ENCODE measurements at places on chromosomes 1 and 21.
A peak's percentile ranks its signal among the peaks of the same experiment; 100 is the strongest.

GRCh38 chr1:200328379-200328778, 81.5 kb downstream of the ZNF281 start:
- DNase-seq, result no peak

DNA sequence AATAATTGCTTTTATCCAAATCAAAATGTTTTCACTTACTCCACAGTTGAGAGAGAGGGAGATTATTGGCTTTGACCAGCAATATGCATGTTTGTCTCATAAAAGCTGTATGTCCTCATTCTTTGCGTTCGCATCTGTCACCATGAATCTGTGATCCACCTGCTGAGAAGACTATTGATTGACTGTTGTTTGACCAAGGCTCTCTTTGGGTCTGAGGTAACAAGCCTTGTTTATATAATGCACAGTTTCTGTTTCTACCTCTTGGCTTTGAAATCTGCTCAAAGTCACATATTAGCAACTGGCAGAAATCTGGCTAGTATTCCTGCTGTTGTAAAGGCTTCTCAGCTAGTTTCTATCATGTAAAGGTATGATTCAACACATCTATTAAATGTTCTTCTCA, 157.0 kb downstream of the LYPLAL1 start:
- DNase-seq, result no peak

GRCh38 chr1:102562380-102562779, 545.9 kb downstream of the COL11A1 start:
- no peak for DNase-seq

GRCh38 chr1:209367061-209367772, 216.3 kb upstream of the CAMK1G start:
- DNase-seq, result no peak

DNA sequence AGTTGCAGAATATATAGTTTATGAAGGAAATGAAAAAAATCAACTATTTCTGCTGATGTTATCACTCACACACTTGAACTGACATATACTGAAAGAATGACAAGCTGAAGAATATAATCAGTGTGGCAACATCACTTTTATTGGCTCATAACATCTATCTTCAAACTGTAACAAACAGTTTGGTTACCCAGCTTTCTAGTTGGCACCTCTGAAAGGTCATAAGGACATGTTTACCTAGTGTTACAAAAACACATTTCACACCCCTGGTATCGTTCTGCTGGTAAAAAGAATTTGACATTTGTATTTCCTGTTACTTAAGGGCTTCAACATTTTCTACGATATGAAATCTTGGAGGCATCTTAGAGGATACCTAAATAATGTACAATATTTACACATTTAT, 1267.0 kb upstream of the NCAM2 start:
- no peak for DNase-seq

- DNase-seq, result no peak
These were observed at the start of gene CASP9 for GRCh38 chr1:15524021-15524282. Gene CASP9 (minus strand): TSS chr1:15524215. CDS start chr1:15524200, 15 bp downstream.

DNA sequence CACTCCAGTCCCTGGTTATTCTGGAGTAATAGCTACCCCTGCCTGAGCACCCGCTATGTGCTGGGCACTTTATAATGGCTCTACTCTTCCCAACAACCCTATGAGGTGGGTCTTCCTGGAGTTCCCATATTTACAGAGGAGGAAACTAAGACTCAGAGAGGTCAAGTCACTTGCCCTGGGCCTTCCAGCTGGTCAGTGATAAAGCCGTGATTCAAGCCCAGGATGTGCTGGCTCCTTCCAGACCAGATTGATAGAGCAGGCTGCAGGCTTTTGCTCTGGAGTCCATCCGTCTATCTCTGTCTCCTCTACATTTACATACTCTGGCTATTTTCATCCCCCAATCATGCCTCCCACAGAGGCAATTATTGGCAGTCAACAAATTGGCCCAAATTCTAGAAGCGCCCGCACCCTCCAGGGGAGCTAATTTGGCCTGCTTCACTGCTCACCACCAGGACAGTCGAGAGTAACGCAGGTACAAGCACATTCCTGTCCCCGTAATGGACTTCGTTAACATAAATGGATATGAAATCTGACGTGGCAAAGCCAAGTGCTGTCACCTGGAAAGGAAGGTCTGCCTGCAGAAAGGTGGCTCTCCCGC, 39.8 kb upstream of the SELENON start:
- DNase-seq, result no peak

DNA sequence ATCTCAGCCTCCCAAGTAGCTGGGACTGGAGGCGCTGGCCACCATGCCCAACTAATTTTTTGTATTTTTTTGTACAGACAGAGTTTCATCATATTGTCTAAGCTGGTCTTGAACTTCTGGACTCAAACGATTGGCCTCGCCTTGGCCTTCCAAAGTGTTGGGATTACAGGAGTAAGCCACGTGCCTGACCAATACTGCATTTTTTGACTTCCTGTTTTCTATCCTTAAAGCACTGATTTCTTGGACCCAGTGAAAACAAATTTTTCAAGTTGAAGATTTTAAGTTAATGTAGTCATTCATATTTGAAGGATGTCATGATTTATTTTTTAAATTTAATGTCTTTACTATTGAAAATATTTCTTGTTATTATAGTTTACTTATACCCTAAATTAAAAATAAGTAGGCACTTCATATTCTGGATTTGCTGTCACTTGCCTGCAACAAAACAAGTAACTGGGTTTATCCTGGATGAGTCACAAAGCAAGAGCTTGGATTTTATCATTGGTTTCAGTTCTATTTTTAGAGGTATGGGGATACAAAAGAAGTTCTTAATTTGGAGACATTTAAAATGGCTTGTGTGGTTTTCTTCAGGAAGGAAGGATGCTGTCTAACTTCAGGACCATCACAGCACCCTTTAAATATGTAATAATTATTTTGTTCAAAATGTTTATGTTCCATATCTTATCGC, 2.2 kb upstream of the VPS45 start:
- no peak for DNase-seq

DNA sequence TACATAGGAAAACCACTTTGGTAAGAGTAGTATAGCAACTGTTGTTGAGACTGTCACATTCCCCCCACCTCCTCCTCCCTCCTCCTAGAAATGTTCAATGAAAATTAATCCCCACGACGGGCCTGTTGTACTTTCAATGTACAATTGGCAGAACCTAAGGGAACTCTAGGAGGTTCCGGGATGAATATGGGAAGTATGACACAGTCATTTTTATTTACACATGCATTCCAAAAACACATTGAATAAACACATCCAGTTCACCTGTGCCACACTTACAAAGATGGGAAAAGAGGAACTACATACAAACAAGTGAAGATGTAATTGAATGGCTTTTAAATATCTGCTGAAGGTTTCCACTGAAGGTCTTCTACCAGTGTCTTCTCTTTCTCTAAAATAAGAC, 144.4 kb upstream of the NBPF11 start:
- DNase-seq, result no peak

- DNase-seq, result no peak
These were observed 11.4 kb downstream of the DMRTB1 start for GRCh38 chr1:53470584-53470983.

- DNase-seq, result no peak
These were observed 83.3 kb upstream of the TNR start for GRCh38 chr1:175826705-175827104.

DNA sequence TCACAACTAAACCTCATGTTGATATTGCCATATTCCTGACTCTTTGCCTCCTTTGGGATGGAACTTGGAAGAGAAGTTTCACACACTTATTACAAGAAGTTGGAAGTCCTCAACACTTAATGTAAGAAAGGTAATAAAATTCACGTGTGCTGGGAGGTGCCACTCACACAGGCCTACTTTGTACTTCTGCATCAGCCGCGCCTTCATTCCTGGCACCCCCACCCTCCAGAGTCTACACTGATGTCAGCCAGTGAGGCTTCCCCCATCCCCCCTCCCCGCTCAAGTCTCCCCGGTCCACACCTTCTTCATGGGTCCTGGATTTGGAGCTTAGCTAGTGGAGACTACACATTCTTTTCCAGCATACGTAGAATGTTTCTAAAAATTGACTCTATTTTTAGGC, 24.8 kb upstream of the SLC45A1 start:
- no peak for DNase-seq

DNA sequence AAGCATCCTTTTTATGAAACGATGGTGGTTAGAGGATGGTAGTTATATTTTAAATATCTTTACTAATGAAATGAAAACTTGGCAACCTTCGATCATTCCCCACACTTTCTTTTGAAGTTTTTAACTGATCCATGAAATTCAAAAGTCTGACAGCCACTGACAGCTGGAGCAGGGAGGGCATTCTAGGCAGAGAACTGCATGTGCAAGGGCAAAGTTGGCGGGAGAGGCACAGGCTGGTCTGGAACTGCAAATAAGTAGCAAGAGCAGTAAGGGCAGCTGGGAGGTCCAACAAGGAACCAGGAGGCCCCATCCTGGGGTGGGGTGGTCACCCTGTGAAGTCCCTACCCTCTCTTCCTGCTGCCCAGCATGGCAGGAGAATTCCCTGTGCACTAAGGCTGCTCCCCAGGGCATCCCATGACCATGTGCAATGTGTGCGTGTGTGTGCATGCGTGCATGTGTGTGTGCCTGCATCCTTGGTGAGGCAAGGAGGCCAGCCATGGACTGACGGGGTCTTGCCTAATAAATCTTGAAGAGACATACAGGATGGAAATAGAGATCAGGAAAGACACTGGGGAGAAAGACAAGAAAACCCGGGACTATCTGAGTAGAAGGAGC, 33.1 kb upstream of the FOXO6 start:
- no peak for DNase-seq

GRCh38 chr1:217948741-217949140, 317.6 kb downstream of the SPATA17 start:
- DNase-seq, result no peak

DNA sequence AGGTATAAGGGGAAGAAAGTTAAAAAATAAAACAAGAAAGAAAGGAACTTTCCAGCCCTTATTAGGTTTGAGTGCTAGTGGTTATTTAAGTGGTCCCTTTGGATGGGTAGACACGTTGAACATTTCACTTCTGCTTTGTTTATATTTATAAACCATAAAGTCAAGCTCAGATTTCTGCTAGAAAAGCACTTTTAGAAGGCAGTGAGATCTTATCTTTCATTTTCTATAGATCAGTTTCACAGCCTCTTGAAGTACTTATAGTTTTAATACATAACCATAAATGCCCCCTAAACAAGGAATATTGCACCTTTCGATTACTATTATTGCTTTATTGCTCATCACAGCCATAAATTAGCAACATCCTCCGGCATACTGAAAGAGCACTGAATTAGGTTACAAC, 446.8 kb upstream of the PLXNA2 start:
- no peak for DNase-seq

DNA sequence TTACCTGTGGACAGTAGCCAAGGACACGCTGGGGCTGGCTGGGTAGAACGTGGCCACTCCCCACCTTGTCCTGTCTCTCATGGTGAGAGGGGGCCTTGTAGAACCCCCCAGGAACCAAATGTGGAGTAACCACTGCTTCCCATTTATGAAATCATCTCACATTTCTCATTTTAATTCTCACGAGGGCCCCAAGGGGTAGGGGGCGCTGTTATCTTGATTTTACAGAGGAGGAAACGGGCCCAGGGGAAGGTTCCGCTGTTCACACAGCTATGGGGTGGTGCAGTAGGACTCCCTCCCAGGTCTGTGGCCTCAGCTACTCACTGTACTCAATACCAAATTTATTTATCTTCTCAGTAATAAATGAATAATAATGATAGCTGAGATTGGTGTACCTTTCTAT, 5.5 kb downstream of the SMPDL3B start:
- peak; percentile 50 for DNase-seq

DNA sequence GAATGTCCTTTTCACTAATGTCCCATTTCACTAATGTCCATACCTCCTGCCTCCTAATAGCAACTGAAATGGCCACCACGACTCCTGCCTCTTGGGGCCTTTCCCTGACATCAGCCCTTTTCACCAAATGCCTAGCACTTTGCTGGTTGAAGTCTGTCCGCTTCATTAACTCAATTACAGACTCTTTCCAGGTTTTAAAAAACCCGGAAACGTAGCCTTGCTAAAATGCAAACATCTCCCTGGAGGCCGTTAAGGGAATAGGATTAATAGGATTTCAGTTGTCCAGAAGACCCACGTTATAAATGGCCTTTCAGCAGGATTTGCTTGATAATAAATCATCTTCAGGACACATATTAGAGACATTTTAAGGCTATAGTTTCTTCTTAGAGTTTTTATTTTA, 25.7 kb upstream of the ERO1B start:
- no peak for DNase-seq

GRCh38 chr1:45400049-45400448, 59.8 kb upstream of the MUTYH start:
- no peak for DNase-seq

DNA sequence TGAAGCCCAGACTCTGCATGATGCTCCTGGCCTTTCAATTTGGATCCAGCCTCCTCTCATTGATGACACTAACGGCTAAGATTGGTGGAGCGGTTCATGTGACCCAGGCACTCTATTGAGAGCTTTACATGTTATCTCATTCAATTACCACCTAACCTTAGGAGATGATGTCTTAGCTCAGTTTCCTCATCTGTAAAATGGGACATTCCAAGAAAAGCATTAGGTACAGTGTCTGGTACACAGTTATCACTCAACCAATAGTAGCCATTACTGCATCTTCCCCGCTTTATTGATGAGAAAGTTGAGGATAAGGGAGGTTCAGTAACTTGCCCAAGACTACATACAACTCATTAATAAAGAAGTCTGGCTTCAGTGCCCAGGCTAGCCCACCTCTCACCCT, 17.0 kb downstream of the HEYL start:
- no peak for DNase-seq

GRCh38 chr1:108007531-108007930, 42.6 kb upstream of the VAV3 start:
- DNase-seq, result no peak

GRCh38 chr1:89761338-89761737, 59.5 kb upstream of the LRRC8D start:
- no peak for DNase-seq

DNA sequence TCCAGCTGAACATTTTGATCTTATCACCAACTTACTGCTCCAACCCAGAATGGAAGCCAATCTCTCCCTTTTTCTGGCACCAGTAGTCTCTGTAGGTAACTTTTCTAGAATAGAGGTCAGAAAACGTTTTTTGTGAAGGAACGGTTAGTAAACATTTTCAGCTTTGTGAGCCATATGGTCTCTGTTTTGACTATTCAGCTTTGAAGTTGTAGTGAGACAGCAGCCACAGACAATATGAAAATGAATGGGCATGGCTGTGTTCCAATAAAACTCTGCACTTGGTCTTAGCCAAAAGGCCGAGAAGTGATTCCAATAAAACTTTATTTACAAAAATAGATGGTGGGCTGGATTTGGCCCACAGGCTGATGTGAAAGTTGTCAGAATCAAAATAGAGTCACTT, 28.9 kb downstream of the MAP10 start:
- no peak for DNase-seq

- DNase-seq, result no peak
These were observed 20.4 kb downstream of the TOMM20 start for GRCh38 chr1:235108185-235108593.

GRCh38 chr21:45151445-45152160, 77.2 kb downstream of the ADARB1 start:
- no peak for DNase-seq

GRCh38 chr1:63522891-63523728, at the start of the genes EFCAB7 and ITGB3BP:
Gene EFCAB7 (plus strand): TSS chr1:63523525. CDS start chr1:63525573, 2,048 bp downstream.
Gene ITGB3BP (minus strand): TSS chr1:63523225. CDS start chr1:63523133, 92 bp downstream.
- peak; percentile 69 for DNase-seq
